Substantia nigra (tissue), 51 donors: ENCODE measurements at places on chromosomes 2 and 18.

- no peak for DNase-seq
Measured at GRCh38 chr18:35167857-35168256, 73.0 kb upstream of the ZNF397 start.

DNA sequence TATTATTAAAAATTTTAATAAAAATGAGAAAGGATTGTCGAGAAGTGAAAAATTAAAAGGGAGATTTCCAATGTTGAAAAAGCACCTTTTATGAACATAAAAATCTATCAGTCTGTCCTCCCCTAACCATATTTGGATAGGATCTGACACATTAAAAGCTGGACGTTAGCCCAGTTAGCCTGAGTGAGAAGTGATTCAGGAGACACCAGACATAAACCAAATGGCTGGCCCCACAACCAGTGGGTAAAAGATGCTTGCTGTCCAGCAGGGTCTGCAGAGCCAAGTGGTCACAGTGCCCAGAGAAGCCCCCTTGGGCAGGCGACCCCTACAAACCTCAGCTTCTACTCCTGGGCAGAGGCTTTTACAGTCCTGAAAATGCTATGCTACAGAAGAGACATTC is 253.8 kb upstream of the LYPD1 start:
- DNase-seq: no peak

GRCh38 chr2:210901326-210901725 is 344.9 kb downstream of the CPS1 start:
- no peak for DNase-seq

DNA sequence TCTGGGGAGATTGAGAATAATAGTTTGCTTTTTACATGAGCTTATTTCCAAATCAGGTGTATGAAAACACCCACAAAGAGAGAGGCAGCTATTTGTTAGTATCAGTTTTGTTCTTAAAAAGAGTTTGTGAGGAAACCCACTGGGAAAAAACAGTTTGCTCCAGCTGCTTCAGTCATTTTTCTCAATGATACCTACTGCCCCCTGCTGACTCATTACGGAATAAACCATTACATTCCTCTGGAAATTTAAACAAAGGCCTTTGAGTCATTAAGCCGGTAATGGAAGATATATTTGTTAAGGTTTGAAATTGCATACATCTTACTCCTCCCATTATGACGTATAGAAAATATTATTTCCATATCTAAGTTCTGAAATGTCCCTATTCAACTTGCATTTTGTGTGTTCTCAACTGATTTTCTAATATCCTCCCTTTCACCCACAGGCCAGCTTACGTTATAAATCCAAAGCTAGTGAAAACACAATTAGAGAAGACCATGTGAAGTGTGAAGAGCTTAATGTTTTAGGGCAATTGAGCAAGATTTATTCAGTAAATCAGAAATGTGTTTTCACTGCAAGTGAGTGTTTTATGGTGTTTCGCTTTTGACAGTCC is 761.6 kb downstream of the DSC3 start:
- no peak for DNase-seq

DNA sequence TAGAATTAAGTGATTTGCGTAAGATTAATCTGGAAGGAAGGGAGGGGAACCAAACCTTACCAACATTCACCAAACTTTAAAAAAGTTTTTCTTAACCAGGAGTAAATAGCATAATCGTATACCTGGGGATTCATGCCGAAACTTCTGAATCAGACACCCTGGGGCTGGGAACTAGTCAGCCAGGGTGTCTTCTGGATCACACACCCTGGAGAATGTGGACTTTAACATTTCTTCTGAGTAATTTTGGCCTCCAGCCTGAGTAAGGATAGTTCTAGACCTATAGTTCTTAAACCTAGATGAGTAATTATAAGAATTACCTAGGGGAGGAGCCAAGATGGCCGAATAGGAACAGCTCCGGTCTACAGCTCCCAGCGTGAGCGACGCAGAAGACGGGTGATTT is 44.1 kb upstream of the MEIS1 start:
- DNase-seq: no peak

GRCh38 chr2:45812011-45812500 is 160.6 kb downstream of the PRKCE start:
- DNase-seq: no peak

DNA sequence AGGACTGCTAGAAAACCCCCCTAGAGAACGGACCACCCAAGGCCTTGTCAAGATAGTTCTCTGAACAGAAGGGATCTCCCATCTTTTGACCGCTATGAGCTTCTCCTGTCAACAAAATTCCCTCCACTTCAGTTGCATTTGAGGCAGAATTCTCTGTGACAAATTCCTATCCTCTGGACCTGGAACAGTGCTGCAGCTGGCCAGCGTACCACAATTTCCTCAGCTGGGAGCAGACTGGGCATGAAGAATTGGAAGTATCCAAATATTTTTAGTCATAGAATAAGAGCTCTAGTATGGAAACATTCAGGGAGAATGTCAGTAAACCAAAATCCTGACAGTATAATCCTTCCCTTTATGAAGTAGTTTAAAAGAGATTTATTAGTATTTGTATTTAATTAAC is 147.1 kb upstream of the BOD1L2 start:
- DNase-seq: no peak

DNA sequence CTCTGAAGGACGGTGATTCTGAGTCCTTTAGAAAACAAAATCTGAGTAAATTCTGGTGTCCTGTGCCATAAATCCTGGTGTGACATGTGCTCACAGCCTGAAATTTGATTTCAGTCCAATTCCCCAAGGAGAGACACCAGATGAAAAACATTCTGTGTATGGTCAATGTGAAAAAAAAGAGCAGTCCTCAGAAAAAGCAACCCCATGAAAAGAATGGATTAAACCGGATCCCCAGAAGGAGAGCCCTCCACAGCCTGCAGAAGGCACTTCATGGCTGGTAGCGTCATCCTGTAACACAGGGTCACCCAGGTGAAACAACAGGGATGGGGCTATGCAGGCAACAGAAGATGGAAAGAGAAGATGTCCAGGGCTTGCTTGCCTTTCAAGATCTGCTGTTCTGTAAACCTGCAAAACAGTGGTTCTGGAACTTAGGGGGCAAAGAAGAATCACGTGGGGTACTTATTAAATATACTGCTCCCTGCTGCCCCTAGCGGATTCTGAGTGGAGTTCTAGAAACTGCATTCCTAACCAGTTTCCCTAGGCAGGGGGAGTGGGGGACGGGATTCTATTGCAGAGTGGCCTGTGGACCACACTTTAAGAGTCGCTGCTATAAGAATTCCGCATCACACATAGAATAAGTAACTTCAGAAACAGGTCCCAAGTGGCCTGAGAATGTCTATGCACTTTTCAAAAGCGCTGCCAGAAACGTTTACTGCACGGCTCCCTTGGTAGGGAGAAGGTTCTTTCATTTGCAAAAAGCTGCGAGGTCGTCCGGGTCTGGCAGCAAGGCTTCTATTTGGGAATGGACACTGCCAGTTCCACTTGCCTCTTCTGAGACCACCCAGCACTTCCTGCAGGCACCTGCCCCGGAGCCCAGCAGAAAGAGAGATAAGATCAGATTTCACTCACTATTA is 118.9 kb upstream of the ARL5A start:
- DNase-seq: no peak

GRCh38 chr2:172389685-172390339 is 37.6 kb upstream of the ITGA6 start:
- no peak for DNase-seq
